ENCODE measurements at places on chromosomes 3 and 15. TPM values are rescaled to one million over a fixed set of nuclear protein-coding genes. Genes with fewer than 3 reads are reported as not detected.

Gene KNG1
- polyA plus RNA-seq = 0.63 TPM

Gene TRPM1
- polyA plus RNA-seq = not detected

Gene SV2B
- polyA plus RNA-seq = 15.2 TPM

DNA sequence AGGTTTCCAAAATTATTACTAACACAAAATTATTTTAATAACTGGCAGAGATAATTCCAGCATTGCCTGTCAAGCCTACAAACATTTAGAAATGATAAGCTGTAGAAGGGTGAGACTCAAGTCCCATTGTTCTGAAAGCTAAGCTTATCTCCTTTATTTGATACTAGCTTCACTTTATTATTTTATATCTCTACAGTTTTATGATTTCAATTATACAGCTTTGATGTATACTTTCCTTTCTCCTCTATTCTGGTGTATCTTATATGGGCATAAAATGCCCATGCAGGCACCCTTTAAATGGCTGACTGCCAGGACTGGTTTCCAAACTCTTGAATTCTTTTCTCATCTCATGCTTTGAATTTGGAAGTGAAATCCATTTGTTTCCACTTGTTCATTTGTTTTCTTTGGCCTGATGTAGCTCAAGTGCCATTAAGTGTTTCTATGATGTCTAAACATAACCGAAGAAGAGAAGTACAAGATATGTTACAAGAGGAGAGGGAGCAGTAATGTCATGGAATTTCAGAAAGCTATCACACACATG is 372.1 kb upstream of the ARHGEF26 start:
- no peak for DNase-seq

Gene ATP10A
- polyA plus RNA-seq = 3.6 TPM
